ENCODE measurements at places on chromosomes 6 and 20.

DNA sequence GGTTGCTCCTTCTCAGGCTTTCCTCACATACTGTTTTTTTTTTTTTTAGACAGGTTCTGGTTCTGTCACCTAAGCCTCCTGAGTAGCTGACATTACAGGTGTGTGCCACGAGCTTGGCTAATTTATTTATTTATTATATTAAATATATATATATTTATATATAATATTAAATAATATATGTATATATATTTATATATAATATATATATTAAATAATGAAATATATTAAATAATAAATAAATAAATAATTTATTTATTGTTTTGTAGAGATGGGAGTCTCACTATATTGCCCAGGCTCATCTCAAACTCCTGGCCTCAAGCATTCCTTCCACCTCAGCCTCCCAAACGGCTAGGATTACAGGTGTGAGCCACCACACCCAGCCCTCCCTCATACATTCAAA is 28.3 kb upstream of the SLC9A8 start:
- DNase-seq, result no peak

DNA sequence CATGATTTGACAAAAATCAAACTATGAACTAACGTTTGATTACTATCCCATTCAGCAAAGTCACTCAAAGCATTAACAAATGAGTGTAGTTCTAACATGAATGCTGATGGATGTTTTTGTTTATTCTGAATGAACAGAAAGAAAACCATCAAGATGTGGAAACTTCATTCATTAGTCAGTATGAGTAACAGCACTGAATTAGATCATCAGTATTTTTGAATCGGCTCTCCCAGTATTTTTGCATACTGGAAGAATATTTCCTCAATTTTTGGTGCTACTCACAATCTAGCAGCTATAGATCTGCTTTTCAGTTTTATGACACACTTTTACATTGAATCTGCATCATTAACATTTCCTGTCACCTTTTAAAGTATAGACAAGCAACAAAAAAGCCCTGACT is 63.8 kb upstream of the CD83 start:
- no peak for DNase-seq

DNA sequence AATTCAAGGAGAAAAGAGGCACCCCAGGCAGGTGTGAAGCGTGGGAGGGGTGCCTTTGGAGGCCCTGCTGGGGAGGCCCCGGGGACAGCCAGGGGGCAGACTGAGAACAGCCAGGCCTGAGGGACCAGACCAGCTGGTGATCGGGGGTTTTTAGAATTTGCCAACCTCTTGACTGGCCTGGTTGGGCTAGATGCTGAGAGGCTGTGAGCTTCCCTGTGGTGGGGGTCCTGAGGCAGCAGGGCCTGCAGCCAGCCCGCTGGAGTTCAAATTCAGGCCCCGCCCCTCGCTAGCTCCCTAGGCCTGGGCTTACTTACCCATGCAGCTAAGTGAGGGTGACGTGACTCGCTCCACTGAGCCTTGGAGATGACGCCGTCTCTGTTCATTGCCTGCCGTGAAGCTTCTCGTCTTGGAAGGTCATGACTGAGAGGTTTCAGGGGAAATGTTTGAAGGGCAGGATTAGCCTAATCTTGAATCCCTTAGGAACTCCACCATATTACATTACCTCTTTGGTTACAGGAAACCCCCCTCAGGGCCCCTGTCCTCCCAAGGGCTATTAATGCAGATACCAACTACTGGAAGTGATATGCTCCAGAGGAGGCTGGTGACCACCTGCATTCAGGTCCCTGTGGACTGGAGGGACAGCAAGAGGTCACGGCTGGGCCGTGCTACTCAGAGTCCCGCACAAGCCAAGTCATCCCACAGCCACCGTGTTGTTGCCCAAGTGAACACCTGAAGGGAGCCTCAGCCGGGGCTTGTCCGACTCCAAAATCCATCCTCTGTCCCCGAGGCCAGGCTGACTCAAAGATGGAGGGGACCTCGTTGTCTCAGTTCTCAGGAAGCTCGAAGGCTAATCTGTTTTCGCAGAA is 73.9 kb upstream of the DUSP22 start:
- DNase-seq, result no peak

GRCh38 chr6:84284428-84285049 is 57.1 kb upstream of the CEP162 start:
- no peak for DNase-seq

DNA sequence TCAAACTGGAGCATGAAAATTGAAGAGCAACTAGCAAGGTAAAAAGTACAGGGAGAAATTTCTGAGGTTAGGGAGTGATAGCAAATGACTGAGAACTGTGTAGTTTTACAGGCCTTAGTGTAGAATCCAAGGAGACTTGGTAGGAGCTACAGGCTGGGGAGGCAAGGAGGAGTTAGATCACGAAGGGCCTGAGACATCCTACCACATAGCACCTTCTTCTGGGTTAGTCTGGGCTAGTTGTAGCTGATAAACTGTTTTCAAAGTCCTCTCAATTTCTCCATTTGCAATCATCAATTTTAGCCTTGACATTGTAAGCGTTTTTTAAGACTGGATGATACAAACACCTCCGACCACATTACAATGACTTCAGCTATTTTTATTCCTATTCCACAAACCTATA is 209.7 kb downstream of the TMEM200A start:
- no peak for DNase-seq

DNA sequence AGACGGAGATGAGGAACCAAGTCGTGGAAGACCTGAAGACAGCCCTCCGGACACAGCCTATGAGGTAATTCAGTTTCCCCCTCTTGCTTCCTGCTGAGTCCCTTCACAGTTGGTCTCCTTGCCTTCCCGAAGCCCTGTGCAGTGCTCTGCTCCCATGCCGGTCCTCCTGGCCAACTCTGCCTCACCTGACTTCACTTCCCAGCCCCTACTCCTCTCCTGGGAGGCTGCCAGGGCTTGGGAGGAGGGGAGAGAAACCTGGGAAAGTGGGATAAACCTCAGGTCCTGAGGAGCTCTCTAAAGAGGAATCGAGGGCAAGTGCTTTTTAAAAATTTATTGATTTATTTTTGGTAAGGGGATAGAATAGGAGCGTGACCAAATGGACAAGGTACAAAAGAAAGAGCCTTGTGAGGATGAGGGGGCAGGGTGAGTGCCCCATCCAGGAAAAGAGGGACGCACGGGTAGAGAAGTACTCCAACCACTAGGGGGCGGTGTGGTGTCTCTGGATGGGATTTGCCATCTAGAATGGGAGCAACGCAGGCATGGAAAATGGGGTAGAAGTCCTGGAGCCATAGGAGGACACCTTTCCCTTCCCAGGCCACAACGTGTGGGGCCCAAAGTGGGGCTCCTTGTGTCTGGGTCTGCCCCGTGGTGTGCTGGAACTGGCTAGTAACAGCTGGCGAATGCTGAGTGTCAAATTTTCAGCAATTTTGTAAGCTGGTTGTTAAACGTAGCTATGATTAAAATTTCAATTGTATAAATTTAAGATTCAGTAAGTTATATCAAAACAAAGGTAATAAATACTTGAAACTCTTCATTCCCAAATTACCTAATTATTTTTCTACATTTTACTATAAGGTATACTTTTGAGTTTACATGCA is 69.0 kb downstream of the MOCS1 start:
- DNase-seq, result no peak

GRCh38 chr20:371755-372542 is 8.6 kb upstream of the TRIB3 start:
- no peak for DNase-seq

DNA sequence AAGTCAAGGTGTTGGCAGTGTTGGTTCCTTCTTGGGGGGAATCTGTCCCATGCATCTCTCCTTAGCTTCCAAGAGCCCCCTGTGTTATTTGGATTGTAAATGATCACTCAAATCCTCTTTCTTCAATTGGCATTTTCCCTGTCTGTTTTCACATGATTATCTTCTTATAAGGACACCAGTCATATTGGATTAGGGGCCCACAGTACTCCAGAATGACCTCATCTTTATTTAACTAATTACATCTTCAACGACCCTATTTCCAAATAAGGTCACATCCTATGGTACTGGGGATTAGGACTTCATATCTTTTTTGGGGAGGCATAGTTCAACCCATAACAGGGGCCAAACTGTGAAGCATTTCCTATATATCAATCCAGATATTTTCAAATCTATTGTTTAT is 57.3 kb downstream of the PTPRA start:
- no peak for DNase-seq

DNA sequence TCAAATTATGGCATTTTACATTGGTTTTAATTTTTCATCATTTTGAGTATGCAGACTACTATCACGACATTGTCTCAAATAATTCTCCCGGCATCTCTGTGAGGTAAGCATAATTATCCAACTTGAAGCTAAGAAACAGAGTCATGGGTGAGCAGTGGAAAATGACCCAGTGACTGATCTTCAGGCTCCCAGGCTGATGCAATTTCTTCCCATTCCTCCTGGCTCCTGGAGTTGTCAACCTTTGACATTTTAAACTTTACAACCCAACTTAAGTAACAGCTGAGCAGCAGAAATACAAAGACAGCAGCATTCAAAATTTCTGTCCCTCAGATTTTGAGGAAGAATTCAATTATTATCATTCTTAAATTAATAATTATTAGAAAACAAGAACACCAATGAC is 13.7 kb upstream of the LAMA4 start:
- no peak for DNase-seq

GRCh38 chr6:41720262-41720620 is 15.2 kb downstream of the TFEB start:
- DNase-seq, result no peak

DNA sequence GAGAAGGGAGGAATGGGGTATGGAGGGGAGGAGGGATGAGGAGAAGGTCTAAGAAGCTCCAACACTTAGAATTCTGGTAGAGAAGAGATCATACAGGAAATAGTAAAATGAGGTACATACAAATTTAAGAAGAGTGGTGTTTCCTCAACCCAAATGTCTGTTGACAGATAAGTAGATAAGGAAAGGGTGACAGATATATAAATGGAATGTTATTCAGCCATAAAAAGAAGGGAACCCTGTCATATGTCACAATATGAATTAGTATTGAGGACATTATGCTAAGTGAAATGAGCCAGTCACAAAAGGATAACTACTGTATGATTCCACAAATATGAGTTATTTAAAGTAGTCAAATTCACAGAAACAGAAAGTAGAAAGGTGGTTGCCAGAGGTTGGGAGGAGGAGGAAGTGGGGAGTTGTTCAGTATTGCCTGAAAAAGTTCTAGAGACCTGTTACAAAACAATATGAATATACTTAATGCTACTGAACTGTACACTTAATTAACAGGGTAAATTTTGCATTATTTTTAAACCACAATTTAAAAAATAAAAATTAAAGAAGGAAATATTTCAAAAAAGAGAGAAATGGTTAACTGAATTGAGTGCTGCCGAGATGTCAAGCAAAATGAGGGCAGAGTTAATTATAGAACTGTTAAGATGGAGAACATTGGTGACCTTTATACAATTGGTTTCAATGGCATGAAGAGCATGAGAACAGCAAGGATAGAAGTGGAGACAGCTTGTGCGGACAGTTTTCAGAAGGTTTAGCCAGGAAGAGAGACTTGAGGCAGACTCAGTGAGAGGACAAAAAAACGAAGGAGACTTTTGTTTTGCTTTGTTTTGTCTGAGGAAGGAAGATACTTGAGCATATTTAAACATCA is 47.6 kb upstream of the ADGRF4 start:
- no peak for DNase-seq

DNA sequence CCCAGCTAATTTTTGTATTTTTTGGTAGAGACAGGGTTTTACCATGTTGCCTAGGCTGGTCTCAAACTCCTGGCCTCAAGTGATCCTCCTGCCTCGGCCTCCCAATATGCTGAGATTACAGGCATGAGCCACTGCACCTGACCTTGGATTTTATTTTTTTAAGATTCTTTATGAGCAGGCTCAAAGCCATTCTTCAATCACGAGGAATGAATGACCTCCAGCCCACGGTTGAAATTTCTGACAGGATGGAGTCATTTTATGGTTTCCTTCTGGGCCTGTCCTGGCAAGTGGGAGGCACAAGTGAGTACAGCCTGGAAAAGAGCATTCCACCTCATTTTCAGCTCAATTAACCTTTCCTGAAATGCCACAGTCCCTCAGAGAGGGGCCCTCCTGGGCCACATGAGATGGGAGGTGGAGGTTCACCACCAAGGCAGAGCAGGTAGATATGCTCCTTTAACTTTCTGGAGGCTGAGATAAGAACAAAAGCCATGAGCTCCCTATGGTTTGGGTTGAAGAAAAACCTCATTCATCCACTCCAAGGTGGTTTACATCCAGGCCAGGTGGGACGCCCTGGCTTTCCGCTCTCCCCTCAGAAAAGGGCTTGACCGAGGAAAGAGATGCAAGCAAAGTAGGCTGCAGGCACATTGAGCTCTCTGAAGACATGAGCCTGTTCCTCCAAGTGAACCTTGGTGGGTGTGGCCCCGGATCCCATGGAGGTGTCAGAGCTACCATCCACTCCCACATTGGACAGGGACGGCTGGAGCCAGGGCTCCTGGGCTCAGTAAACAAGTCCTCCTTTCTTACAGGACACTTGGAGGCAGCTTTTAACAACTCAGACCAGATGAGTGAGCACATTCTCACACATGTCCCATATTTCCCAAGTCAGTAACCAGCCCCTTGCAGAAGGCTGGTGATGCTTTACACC is 208.5 kb upstream of the SSTR4 start:
- no peak for DNase-seq

DNA sequence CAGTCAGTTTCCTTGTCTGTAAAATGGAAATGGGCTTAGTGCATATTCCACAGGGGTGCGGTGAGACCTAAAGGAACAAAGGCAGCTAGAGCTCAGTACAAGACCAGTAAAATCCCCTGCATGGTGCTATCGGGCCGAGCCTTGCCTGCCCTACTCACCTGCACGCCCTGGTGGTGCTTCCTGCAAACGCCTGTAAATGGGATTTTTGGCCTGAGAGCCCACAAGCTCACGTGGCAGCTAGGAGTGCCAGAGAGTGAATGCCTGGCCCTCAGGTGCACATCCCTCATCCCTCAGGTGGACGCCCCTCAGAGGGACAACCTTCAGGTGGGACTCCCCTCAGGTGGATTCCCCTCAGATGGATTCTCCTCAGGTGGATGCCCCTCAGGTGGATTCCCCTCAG is 48.0 kb upstream of the VSX1 start:
- DNase-seq, result no peak

DNA sequence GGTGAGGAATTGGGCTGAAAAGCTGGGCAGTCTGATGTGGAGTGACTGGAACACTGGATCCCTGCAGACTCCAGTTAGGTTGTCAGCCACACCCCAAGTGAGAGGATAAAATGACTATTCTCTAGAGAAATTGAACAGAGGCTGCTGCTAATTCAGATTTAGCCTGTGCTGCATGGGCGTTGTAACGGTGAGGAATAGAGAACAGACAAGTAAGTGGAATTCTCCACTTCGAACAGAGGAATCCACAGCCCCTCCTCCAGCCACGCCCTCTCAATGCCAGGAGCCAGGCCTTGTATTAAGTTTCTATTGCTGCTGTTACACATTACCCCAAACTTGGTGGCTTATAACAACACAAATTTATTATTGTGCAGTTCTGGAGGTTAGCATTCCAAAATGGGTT is 109.3 kb downstream of the CFAP61 start:
- DNase-seq, result no peak

- no peak for DNase-seq
These were observed 1366.9 kb upstream of the EYS start for GRCh38 chr6:67073938-67074337.

DNA sequence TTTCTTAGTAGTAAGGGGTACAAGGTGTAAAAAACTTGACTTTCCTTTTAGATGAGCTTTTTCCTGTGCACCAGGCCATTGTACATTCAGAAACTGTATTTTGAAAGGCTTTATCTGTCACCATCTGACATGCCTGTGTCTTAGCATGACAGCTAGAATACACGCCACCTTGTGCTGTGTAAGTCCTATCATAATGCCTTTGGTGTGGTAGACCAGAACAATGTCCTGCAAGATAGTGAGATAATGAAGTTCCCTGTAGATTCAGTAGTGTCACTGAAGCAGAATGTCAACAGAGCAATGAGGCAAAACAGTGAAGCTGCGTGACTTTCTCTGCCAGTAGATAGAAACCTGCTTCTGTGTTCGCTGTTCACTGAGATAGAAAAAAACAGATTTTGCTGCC is 105.8 kb downstream of the JAG1 start:
- DNase-seq, result no peak
